ENCODE measurements at places on chromosomes 1 and 21.

DNA sequence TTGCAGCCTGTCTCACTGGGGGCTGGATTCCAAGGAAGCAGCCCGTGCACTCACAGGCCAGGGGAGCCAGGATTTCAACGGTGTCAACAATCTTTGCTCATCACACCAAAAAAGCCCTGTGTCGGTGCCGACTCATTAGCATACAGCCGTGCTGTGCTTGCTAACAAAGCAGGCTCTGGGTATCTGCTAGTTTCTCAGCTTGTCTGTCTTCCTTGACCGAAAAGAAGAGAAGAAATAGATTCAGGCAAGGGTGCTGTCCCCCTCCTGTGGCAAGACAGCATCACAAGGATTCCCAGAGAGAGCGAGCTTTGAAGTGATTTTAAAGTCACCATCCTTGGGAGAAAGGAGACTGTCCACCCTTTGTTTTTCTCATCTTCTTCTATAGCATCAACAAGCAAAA, 214.7 kb downstream of the SDCCAG8 start:
- DNase-seq, result no peak

- no peak for DNase-seq
Measured at GRCh38 chr1:192575499-192576189, at the start of gene RGS1. Gene RGS1 (plus strand): TSS chr1:192575773. CDS start chr1:192575793, 20 bp downstream.

GRCh38 chr1:53160924-53161378, 18.5 kb upstream of the SLC1A7 start:
- DNase-seq, result no peak

DNA sequence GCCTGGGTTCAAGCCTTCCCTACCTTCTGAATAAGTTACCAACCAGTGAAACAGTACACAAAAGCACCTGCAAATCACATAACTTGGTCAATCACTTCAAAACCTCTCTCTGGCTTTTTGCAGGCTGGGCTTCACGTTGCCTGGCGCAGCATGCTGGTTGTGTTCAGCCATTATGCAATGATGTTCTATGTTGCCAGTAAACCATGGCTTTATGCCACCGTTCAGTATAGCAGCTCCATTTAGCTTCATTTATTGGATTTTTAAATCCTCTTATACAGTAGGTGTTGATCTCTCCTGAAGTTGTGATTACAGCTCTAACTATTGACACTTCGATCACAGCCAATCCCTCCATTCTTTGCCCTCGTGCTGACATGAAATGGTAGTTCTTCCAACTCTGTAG, 233.6 kb upstream of the PTBP2 start:
- DNase-seq, result peak; percentile 41

DNA sequence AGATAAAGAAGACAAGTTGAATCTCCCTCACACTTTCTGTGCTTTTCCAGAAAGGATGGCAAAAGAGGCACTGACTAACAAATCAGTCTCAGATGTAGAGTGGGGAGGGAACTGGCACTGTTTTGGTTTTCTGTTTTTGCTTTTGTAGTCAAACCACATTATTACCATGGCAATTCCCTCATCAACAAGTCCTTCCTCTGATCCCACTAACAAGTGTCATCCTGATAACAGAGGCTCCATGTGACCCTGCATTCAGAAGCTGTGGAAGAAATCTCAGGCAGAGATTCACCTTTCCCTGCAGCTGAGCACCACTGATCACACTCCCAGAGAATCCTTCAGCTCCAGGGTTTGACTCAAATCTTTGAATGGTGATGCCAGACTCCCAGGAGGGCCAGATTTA, 203.4 kb downstream of the TNR start:
- no peak for DNase-seq

Data from left hindlimb (tissue), 1 donor.